ENCODE measurements at places on chromosomes 13 and 19.

GRCh38 chr19:15323496-15324235 is 8.7 kb downstream of the BRD4 start:
- DNase-seq: no peak

- no peak for DNase-seq
Measured at GRCh38 chr13:101925731-101926130, 473.3 kb downstream of the ITGBL1 start.

DNA sequence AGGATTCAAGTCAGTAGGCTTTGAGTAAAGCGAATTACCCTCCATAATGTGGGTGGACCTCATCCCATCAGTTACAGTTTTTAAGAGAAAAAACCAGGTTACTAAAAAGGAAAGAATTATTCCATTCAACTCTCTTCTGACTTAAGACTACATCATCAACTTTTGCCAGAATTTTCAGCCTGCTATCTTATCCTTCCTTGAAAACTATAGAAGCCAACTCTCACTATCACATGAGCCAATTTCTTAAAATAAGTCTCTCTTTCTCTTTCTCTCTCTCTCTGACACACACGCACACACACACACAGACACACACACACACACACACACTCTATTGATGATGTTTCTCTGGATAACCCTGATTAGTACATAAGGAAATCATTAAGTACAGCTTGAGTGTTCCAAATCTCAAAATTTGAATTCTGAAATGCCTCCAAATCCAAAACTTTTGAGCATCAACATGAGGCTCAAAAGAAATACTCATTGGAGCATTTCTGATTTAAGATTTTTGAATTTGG is 217.0 kb upstream of the PRR20A start:
- DNase-seq: no peak

DNA sequence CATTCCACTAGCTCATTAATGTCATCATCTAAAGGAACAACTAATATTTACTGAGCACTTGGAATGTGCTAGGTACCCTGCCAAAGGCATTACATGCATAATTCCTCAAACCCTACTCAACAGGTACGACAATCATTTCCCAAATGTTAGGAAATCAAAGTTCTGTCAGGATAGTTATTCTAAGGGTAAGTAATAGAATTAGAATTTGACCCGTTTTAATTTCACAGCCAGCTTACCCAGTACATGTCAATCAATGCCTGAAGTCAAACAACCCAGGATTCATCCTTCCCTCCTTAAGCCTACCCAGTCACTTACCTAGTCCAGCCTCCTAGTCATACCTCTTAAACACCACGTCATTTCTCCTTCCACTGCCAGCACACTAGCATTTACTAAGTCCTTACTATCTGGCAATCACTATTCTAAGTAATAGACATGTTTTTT is 2.4 kb downstream of the LNX2 start:
- DNase-seq: no peak

DNA sequence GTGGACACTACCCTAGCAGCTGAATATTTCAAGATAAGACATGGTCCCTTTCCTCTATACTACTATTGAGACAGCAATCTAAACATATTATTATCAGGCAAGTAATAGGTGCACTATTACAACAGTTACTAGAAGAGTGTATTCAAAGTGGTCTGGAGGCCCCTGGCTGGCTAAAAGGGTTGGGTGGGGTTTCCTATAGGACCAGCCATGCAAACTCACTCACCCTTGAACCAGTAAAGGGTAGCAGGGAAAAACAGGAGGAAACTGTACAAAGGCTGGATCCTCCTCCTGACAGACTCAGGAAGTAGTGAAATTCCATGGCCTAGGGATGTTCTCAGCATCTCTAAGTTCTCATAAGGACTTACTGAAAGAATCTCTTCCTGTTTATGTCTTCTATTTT is 7.7 kb downstream of the SMAD9 start:
- no peak for DNase-seq
